Lower lobe of right lung (tissue), 2 donors: ENCODE measurements at places on chromosomes 5 and 9. TPM values are rescaled to one million over a fixed set of nuclear protein-coding genes. Genes with fewer than 3 reads are reported as not detected.

CCDC171 gene
- 2.9 TPM for total RNA-seq

SPATA31D4 gene
- total RNA-seq, result not detected

DDX4 gene
- not detected for total RNA-seq

RLN2 gene
- total RNA-seq, result 1.3 TPM

ATP10B gene
- not detected for total RNA-seq

SERF1A gene
- 7.5 TPM for total RNA-seq

ZNF462 gene
- 24.4 TPM for total RNA-seq

ARID3C gene
- not detected for total RNA-seq

C5orf58 gene
- not detected for total RNA-seq

TENT4A gene
- total RNA-seq, result 24.1 TPM

ORM2 gene
- 3.1 TPM for total RNA-seq

MARCOL gene
- not detected for total RNA-seq

DNA sequence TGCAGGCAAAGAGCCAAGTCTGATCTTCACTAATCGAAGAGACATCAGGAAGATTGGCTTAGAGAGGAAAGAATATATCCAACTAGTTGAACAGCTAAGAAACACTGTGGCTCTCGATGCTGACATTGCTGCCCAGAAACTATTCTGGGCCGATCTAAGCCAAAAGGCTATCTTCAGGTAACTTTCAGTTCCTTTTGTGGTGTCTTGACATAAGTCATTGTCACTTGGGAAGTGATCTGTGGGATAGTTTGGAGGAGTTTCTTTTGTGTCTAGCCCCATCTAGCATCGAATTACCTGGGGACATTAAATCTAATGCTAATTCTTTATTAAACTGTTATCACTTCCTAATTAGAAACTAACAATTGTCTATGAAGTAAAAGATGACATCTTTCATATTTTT lies 24.0 kb downstream of the VLDLR start:
- H3K27ac ChIP-seq, result no peak overlapping the region
- no peaks in the 10 kb centered on the region for H3K27me3 ChIP-seq
- peaks cover 93% of the 10 kb centered on the region for H3K36me3 ChIP-seq
- no peak for DNase-seq

DNA sequence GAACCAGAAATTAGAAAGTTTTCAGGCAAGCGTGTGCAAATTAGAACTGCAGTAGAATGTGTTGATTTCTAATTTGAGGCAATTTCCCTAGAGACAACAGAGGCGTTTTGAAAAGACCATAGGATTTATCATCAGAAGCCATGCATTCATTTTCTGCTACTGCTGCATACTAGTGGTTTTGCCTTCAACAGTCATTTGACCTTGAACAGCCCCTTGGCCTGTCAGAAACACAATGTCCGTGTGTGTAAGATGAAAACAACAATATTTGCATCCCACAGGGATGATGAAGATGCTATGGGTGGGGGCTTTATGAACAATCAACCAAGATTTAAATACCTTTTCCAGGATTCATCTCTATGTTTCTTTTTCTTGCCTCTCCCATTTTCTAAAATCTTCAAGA lies 73.7 kb downstream of the PDE4D start:
- H3K4me1 ChIP-seq, result no peaks in the 10 kb centered on the region
- no peak overlapping the region for H3K4me3 ChIP-seq
- DNase-seq, result no peak
- H3K36me3 ChIP-seq, result no peaks in the 10 kb centered on the region
- no peaks in the 10 kb centered on the region for H3K27me3 ChIP-seq
- no peak overlapping the region for H3K27ac ChIP-seq

DNA sequence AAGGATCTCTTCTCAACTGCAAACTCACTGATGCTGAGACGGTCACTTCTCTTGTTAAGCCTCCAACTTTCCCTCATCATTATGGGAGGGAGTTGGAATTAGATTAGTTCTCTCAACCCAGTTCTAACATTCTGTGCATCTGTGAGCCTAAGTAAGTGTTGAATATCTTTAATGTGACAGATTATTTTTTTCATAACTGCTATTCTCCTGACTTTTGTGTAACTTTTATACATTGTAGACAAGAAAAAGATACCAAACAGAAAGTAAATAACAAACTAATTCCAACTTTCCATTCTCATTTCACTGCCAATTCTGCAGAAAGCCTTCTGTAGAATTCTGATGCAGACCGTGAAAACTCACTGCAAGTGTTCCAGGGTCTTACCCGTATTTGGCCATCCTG lies 813.5 kb downstream of the TLE4 start:
- H3K27ac ChIP-seq, result no peak overlapping the region
- H3K4me1 ChIP-seq, result no peaks in the 10 kb centered on the region
- H3K4me3 ChIP-seq, result no peak overlapping the region

GRCh38 chr9:133843751-133844397 lies 105.7 kb upstream of the SARDH start:
- peak overlapping the region; percentile 82 for H3K27ac ChIP-seq
- H3K36me3 ChIP-seq, result no peaks in the 10 kb centered on the region

- DNase-seq, result no peak
- no peaks in the 10 kb centered on the region for H3K27me3 ChIP-seq
- H3K36me3 ChIP-seq, result no peaks in the 10 kb centered on the region
Observed at GRCh38 chr9:87890837-87891236, 8.2 kb downstream of the SPATA31E1 start.

GRCh38 chr9:127955294-127956015 lies 17.8 kb upstream of the DPM2 start:
- no peak overlapping the region for H3K4me3 ChIP-seq
- H3K4me1 ChIP-seq, result peaks cover 36% of the 10 kb centered on the region
- DNase-seq, result peak; percentile 82
- H3K27ac ChIP-seq, result peak overlapping the region; percentile 6
- no peaks in the 10 kb centered on the region for H3K36me3 ChIP-seq

- no peaks in the 10 kb centered on the region for H3K36me3 ChIP-seq
- H3K4me3 ChIP-seq, result no peak overlapping the region
- no peak for DNase-seq
- peaks cover 2% of the 10 kb centered on the region for H3K4me1 ChIP-seq
- H3K27me3 ChIP-seq, result no peaks in the 10 kb centered on the region
- H3K27ac ChIP-seq, result no peak overlapping the region
Observed at GRCh38 chr5:142660731-142661130, 25.2 kb downstream of the FGF1 start.

DNA sequence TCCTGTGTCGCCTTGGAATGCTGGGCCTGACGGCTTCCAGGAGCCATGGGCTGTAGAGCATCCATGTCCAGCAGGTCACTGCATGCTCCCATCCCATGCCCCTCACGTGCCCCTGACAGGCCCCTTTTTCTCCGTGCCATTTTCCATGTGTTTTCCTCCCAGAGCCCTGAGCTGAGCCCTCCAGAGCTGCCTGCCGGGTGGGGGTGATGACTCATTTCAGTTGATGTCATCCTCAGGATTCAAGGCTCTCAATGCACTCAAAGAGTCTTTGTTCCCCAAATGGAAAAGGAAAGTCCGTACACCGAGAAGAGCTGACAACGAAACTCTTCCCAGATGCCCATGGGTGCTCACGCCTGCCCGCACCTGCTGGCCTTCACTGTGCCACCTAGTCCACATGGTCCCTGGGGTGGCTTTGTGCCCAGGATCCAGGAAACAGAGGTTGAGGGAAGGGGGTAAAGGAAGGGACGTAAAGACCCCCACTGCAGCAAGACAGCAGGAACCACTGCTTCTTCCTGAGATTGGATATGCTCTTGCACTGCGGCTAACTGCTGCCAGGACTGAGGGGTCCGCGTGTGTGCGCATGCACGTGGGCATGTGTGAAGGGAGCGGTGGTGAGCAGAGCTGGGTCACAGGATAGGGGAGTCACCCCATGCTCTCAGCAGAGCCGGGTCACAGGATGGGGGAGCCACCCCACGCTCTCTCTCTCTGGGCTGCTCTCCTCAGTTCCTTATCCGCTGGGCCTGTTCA lies 27.6 kb downstream of the COL15A1 start:
- no peak for DNase-seq
- H3K36me3 ChIP-seq, result no peaks in the 10 kb centered on the region
- peaks cover 11% of the 10 kb centered on the region for H3K4me1 ChIP-seq
- H3K27me3 ChIP-seq, result peaks cover 6% of the 10 kb centered on the region
- no peak overlapping the region for H3K27ac ChIP-seq

- H3K4me1 ChIP-seq, result no peaks in the 10 kb centered on the region
- no peak for DNase-seq
- H3K36me3 ChIP-seq, result no peaks in the 10 kb centered on the region
- no peak overlapping the region for H3K27ac ChIP-seq
- H3K4me3 ChIP-seq, result no peak overlapping the region
Observed at GRCh38 chr5:144135113-144135762, 35.2 kb downstream of the YIPF5 start.

GRCh38 chr5:135085133-135085935 lies 51.3 kb upstream of the PITX1 start:
- no peaks in the 10 kb centered on the region for H3K4me1 ChIP-seq
- no peak overlapping the region for H3K27ac ChIP-seq
- H3K27me3 ChIP-seq, result peaks cover 16% of the 10 kb centered on the region
- no peak overlapping the region for H3K4me3 ChIP-seq
- H3K36me3 ChIP-seq, result no peaks in the 10 kb centered on the region

GRCh38 chr9:1238407-1238806 lies 188.2 kb downstream of the DMRT2 start:
- no peaks in the 10 kb centered on the region for H3K36me3 ChIP-seq
- no peaks in the 10 kb centered on the region for H3K27me3 ChIP-seq
- H3K27ac ChIP-seq, result no peak overlapping the region
- H3K4me1 ChIP-seq, result no peaks in the 10 kb centered on the region

DNA sequence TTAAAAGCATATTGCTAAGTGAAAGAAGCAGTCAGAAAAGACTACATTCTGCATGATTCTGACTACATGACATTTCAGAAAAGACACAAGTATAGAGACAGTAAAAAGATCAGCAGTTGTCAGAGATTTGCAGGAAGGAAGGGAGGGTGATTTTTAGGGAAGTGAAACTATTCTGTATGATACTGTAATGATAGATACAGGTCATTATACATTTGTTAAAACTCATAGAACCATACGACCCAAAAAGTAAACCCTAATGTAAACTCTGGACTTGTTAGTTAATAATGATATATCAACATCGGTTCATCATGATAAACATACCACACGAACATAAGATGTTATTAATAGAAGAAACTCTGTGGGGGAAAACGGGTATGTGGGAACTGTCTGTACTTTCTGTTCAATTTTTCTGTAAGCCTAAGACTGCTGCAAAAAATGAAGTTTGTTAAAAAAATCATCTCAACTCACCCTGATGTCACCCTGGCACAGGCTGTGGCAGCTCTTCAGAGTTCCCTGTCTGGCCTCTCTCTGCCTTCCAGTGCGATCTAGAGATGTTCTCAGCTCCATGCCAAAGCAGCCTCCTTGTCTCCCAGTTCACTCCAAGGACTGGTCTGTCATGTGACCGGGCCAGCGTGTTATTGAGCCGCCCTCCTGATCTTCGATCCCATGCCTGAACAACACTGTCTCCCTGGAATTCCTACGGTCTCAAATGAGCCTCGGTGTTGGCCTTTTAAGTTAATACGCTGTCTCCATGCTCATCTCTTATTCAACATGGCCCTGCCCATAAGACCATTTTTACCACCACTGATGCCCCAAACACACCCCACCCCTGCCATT lies 35.4 kb downstream of the PRLR start:
- no peak for DNase-seq
- no peak overlapping the region for H3K4me3 ChIP-seq
- H3K36me3 ChIP-seq, result no peaks in the 10 kb centered on the region
- H3K27me3 ChIP-seq, result no peaks in the 10 kb centered on the region
- no peak overlapping the region for H3K27ac ChIP-seq
- peaks cover 27% of the 10 kb centered on the region for H3K4me1 ChIP-seq

GRCh38 chr5:138725153-138725817 lies 27.9 kb upstream of the CTNNA1 start:
- no peaks in the 10 kb centered on the region for H3K27me3 ChIP-seq
- peaks cover 8% of the 10 kb centered on the region for H3K4me1 ChIP-seq
- no peaks in the 10 kb centered on the region for H3K36me3 ChIP-seq
- H3K27ac ChIP-seq, result peak overlapping the region; percentile 50

DNA sequence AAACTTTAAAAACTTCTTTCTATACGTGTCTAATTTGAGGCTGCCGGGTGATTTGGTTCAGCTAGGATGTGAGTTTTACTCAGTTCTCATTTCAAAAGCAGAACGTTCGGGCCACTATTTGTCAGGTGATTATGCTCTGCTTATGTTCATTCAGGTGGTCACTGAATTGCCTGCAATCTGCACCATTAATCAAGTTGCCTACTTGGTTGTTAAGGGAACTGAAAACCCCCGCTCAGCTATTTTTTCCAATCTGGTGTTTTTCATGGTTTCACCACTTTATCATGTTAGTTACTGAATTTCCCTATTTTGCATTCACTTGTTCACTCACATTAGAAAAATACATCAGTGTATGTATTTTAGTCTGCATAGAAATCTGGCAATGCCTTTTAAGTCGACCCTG lies 523.0 kb downstream of the CSNK1G3 start:
- H3K36me3 ChIP-seq, result no peaks in the 10 kb centered on the region
- H3K27me3 ChIP-seq, result no peaks in the 10 kb centered on the region
- no peaks in the 10 kb centered on the region for H3K4me1 ChIP-seq

DNA sequence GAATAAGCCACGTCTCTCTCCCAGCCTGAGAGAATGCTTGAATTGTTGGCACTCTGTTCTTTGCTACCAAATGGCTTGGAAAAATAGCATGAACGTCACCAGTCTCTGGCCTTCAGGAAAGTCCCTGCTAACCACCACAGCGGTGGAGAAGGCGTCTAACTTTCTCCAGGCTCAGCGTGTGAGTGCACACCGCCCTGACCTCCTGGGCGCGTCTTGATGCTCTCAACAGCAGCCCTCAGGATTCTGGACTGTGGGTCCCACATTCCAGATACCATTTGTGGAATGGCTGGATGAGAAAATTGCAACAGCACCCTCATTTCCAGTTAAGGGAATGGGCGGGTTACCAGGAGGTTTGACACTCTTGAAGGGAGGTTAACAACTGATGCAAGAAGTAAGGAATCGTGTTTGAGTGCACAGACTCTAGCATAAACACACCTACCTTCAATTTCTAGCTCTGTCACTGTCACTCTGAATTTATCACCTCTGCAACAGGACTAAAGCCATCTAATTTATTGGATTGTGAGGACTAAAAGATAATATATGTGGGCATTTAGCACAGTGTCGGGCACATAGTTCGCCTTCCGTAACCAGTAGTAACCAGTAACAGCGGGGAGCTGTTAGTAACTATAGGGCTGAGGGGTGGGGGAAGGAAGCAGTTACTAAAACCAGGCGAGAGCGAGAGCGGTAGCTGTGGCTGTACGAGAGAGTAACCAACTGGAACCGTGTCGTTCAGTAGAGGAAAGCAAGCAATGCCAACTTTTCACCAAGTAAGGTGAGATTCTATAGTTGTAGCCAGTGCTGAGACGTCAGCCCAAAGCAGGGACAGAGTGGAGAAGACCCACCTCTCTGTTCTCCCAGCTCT lies 807 bp upstream of the PLGRKT start:
- peak overlapping the region; percentile 70 for H3K4me3 ChIP-seq
- no peaks in the 10 kb centered on the region for H3K27me3 ChIP-seq
- no peak for DNase-seq
- peaks cover 6% of the 10 kb centered on the region for H3K36me3 ChIP-seq
- H3K27ac ChIP-seq, result peak overlapping the region; percentile 96
